ENCODE measurements at places on chromosomes 1 and 21. TPM values are rescaled to one million over a fixed set of nuclear protein-coding genes. Genes with fewer than 3 reads are reported as not detected.
A peak's percentile ranks its signal among the peaks of the same experiment; 100 is the strongest.

- no peak overlapping the region for H3K4me3 ChIP-seq
- no peak for DNase-seq
- no peak overlapping the region for H3K27ac ChIP-seq
- H3K27me3 ChIP-seq, result no peaks in the 10 kb centered on the region
- H3K4me1 ChIP-seq, result no peaks in the 10 kb centered on the region
Observed at GRCh38 chr1:29956349-29957030, 720.2 kb downstream of the PTPRU start.

Gene C8A
- not detected for total RNA-seq

Gene MANEAL
- 2.2 TPM for total RNA-seq

- H3K36me3 ChIP-seq, result no peaks in the 10 kb centered on the region
- H3K4me1 ChIP-seq, result peaks cover 4% of the 10 kb centered on the region
- H3K27me3 ChIP-seq, result no peaks in the 10 kb centered on the region
- peak; percentile 34 for DNase-seq
- no peak overlapping the region for H3K27ac ChIP-seq
- H3K4me3 ChIP-seq, result no peak overlapping the region
Observed at GRCh38 chr1:206814716-206815341, 42.5 kb upstream of the IL10 start.

GRCh38 chr1:45979074-45979777, 153.2 kb downstream of the PIK3R3 start:
- no peak overlapping the region for H3K4me3 ChIP-seq
- no peak overlapping the region for H3K27ac ChIP-seq
- H3K36me3 ChIP-seq, result peaks cover 4% of the 10 kb centered on the region

GRCh38 chr1:25553749-25554429, 10.5 kb downstream of the LDLRAP1 start:
- peaks cover 21% of the 10 kb centered on the region for H3K36me3 ChIP-seq
- no peak for DNase-seq
- no peaks in the 10 kb centered on the region for H3K27me3 ChIP-seq
- H3K4me1 ChIP-seq, result peaks cover 79% of the 10 kb centered on the region

Gene NTMT2
- 2.9 TPM for total RNA-seq

Gene KCNQ4
- 3.4 TPM for total RNA-seq

DNA sequence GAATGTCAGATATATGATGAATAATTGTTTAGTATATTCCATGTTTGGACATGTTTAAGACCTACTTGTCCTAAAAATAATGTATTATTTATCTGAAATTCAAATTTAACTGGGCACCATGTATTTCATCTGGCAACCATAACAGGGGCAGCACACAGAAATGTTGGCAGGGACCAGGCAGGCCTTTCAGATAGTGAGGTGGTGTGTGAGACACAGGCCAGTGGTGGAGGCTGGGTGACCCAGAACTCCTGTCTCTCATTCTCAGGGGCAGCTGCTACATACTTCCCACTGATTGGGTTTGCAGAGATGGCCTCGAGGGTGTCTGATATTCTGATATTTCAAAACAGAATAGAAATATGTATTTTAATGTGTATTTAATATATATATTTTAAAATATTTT, 1.3 kb upstream of the FASLG start:
- H3K36me3 ChIP-seq, result no peaks in the 10 kb centered on the region
- H3K4me1 ChIP-seq, result peaks cover 6% of the 10 kb centered on the region
- H3K4me3 ChIP-seq, result no peak overlapping the region
- peak overlapping the region; percentile 7 for H3K27ac ChIP-seq
- H3K27me3 ChIP-seq, result no peaks in the 10 kb centered on the region
- peak; percentile 35 for DNase-seq

- no peaks in the 10 kb centered on the region for H3K27me3 ChIP-seq
- no peak overlapping the region for H3K4me3 ChIP-seq
- no peak overlapping the region for H3K27ac ChIP-seq
Observed at GRCh38 chr1:2378956-2379732, 12.2 kb downstream of the MORN1 start.

DNA sequence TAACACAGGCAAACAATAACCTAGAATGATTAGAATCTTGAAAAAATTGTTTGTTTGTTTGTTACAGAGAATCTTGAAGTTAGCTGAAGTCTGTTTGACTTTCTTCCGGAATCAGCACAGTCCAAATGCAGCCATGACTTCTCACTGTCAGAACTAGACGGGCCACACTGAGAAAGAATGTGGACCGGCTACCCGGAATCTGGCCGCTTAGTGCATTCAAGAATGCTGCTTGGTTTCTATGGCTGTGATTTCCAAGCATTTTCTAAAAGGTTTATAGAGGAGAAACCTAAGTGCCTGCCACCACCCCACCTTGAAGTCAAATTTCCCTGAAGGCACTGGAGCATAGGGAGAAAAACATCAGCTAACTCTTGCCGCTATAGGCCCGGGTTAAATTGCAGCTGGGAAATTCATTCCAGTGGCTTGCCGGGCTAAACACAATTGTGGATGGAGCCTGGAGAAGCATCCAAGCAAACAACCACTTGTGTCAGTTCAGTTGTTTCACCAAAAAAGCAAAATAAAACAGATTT, 231.1 kb downstream of the DISC1 start:
- DNase-seq, result no peak
- no peak overlapping the region for H3K27ac ChIP-seq
- no peaks in the 10 kb centered on the region for H3K27me3 ChIP-seq
- H3K36me3 ChIP-seq, result no peaks in the 10 kb centered on the region
- H3K4me3 ChIP-seq, result no peak overlapping the region

Gene C1orf87
- not detected for total RNA-seq

- H3K27me3 ChIP-seq, result peaks cover 34% of the 10 kb centered on the region
- H3K27ac ChIP-seq, result no peak overlapping the region
- no peak overlapping the region for H3K4me3 ChIP-seq
- H3K36me3 ChIP-seq, result no peaks in the 10 kb centered on the region
- H3K4me1 ChIP-seq, result no peaks in the 10 kb centered on the region
- DNase-seq, result no peak
Observed at GRCh38 chr1:52635321-52636089, 2.5 kb downstream of the SHISAL2A start.

Gene FABP3
- 4,931 TPM for total RNA-seq

DNA sequence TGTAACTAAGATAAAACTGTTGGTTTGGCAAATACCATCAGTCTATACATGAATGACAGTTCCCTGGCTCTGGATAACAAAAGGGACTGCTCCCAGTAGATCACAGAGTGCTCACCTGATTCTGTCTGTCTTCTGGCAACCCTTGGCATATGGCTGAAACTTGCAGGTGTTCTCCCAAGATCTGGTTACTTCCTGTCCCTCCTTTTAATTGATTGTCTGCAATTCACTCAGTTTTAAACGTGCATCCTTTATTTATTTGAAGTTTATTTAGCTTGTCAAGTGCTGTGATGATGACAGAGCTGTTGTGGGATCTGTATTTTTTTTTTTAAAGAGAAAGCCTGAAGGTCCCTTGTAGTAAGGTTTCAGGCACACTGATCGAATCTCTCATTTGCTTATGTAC, 3.4 kb downstream of the KCNA3 start:
- peaks cover 78% of the 10 kb centered on the region for H3K27me3 ChIP-seq
- no peak for DNase-seq
- H3K4me1 ChIP-seq, result no peaks in the 10 kb centered on the region
- H3K4me3 ChIP-seq, result no peak overlapping the region

DNA sequence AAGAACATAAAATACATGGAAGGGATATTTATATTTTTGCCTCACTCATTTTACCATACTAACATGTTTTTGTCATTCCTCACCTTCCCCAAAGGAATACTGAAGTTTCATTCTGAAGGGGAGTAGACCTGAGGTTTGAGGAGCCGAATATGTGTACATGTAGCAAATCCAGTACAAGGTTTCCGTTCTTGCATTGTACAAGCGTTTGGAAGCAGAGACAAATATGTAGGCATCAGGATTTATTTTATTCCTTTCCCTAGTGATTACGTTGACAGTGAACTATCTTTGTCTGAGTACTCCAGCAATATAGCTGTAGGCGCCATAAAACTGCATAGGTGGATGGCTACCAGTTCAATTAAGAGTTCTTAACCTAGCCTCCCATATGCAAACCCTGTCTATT, 191.5 kb downstream of the NFIA start:
- H3K4me1 ChIP-seq, result peaks cover 59% of the 10 kb centered on the region
- no peak for DNase-seq
- peak overlapping the region; percentile 27 for H3K27ac ChIP-seq
- no peak overlapping the region for H3K4me3 ChIP-seq

DNA sequence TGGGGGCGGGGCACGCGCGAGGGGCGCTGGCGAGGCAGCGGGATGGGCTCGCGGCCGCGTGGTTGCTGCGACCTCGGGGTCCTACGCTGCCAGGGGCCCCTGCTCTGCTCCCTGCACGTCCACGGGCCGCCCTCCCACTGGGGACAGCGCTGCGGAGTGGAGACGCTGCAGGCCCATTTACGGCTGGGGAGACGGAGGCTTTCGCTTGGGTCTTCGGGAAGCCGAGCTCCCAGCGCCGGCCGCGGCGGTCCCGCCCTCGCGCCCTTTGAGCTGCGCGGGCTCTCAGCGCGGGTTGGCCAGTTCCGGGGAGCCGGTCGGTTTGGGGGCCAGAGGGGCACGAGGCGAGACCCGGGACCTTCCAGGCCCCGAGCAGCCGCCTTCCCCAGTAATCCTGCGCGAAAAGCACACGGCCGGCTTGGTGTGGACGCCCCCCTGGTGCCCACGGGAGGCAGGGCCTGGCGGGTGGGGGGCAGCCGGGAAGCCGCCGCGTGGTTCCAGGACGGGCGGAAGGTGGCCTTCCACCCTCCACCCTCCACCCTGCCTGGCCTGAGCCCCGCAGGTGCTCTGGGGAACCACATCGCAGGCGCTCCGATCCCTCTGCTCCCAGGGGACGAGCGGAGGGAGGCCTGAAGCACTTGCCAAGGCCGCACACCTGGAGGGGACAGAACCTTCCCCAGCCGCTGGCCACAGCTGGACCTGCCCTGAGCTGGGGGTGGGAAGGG, 570 bp upstream of the PEX10 start:
- peaks cover 30% of the 10 kb centered on the region for H3K27me3 ChIP-seq
- H3K4me1 ChIP-seq, result peaks cover 25% of the 10 kb centered on the region
- H3K36me3 ChIP-seq, result peaks cover 13% of the 10 kb centered on the region
- DNase-seq, result peak; percentile 35
- H3K4me3 ChIP-seq, result peak overlapping the region; percentile 82

Gene RGS8
- total RNA-seq, result not detected

Gene MOB3C
- total RNA-seq, result 9.3 TPM

Gene PRPF38A
- 18.5 TPM for total RNA-seq

Gene LCE1C
- total RNA-seq, result not detected

GRCh38 chr21:41750051-41750450, 16.8 kb downstream of the RIPK4 start:
- no peak for DNase-seq
- H3K27ac ChIP-seq, result no peak overlapping the region

GRCh38 chr1:210239349-210240111, 6.9 kb downstream of the SERTAD4 start:
- H3K27me3 ChIP-seq, result peaks cover 3% of the 10 kb centered on the region
- H3K36me3 ChIP-seq, result no peaks in the 10 kb centered on the region
- peaks cover 29% of the 10 kb centered on the region for H3K4me1 ChIP-seq
- DNase-seq, result no peak
- H3K27ac ChIP-seq, result peak overlapping the region; percentile 38
- H3K4me3 ChIP-seq, result no peak overlapping the region

- no peak for DNase-seq
- peak overlapping the region; percentile 72 for H3K4me3 ChIP-seq
- H3K27me3 ChIP-seq, result peaks cover 96% of the 10 kb centered on the region
- H3K36me3 ChIP-seq, result no peaks in the 10 kb centered on the region
- no peak overlapping the region for H3K27ac ChIP-seq
- peaks cover 60% of the 10 kb centered on the region for H3K4me1 ChIP-seq
Observed at GRCh38 chr1:47227341-47228232, 4.4 kb downstream of the TAL1 start.

Gene MASP2
- total RNA-seq, result not detected

DNA sequence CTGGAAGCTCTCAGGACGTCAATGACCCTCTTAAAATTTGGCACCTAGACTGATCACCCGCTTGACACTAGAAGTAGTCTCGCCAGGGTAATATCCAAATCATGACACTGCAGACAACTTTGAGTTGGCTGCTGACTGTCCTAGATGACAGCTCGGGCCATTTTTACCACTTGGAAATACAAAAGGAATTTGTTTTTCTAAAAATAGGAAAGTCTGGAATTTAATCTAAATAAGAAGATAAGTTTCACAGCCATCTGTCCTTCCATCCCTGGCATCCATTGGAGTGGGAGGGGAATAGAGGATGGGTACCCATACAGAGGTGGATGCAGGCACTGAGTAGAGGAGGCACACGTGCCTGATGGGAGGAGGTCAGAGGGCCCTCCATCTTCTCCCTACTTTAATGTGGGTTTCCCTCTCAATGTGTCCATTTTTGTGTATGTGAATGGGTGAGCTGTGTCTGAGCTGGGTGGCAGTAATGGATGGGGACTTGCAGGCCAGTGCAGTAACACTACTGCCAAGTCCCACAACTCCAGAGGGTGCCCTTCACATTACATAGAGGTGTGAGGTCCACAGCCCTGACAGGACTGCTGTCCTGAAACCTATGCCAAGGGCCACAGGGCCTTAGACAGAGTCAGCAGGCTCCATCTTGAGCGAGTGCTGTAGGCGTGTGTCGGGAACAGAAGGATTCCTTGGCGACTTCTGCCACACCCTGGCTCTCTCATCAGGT, 104.8 kb upstream of the IPO9 start:
- peak overlapping the region; percentile 76 for H3K27ac ChIP-seq
- H3K4me3 ChIP-seq, result no peak overlapping the region
- H3K27me3 ChIP-seq, result no peaks in the 10 kb centered on the region
- no peaks in the 10 kb centered on the region for H3K36me3 ChIP-seq
- peak; percentile 46 for DNase-seq

DNA sequence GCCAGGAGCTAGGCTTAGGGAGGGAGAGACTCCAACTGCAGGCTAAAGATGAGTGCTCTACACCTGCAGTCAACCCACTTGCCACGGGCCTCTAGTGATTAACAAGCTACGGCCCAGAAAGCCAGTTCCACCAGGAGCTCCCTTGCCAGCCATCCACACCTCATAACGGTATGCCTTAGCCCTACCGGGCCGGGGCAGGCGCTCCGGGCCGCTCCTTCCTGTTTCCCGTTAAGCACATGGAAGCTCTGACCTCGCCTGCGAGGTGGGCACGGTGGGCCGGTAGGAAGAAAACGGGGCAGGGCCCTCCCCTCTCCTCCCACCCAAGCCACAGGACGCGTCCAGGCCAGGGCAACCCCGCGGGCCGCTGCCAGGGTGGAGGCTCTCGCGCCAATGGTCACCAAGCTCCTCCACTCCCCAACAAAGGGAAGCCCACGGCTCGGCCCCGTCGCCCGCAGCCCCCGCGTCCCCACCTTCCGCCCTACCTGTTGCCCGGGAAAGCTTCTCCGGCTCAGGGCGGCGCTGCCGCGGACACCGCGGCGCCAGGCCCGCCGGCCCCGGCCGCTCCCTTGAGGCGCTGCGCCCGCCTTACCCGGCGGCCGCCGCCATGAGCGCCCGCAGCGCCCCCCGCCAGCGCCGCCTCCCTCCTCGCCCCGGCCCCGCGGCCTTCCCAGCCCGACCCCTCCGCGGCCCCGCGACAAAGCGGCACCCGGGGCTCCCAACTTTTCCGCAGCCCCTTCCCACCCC, 627 bp downstream of the CERS2 start:
- H3K27ac ChIP-seq, result peak overlapping the region; percentile 97
- peak; percentile 20 for DNase-seq
- no peaks in the 10 kb centered on the region for H3K27me3 ChIP-seq
- peak overlapping the region; percentile 94 for H3K4me3 ChIP-seq

- H3K27me3 ChIP-seq, result no peaks in the 10 kb centered on the region
- H3K4me1 ChIP-seq, result no peaks in the 10 kb centered on the region
- H3K36me3 ChIP-seq, result no peaks in the 10 kb centered on the region
- H3K4me3 ChIP-seq, result no peak overlapping the region
- H3K27ac ChIP-seq, result no peak overlapping the region
Observed at GRCh38 chr1:14907416-14907815, 246.1 kb upstream of the TMEM51 start.

Data from heart right ventricle (tissue), 16 donors.